Lower leg skin (tissue), 4 donors: ENCODE measurements at places on chromosomes 1 and 21.
A peak's percentile ranks its signal among the peaks of the same experiment; 100 is the strongest.

DNA sequence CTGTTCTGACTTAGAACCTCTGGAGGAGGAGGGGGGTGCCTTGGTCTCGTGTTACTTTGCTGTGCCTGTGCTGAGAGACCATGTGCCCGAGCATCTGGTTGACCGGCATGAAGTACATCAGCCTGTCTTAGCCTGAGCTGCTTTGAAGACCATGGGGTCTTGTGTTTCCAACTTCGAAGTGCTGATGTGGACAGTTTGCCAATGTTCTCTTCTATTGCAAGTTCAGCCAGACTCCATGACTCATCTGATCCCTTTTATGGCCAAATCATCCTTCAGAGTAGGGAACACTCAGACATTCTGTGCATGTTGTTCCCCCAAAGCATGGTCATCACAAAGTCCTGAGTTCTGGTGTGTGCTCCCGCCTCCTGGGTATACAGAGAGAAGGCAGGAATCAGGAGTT is 6.0 kb upstream of the PLA2G2C start:
- DNase-seq: no peak

- DNase-seq: no peak
Measured at GRCh38 chr1:162560303-162561036, 1.1 kb upstream of the UAP1 start.

- no peak for DNase-seq
Measured at GRCh38 chr1:208731981-208732821, 488.0 kb upstream of the PLXNA2 start.

GRCh38 chr1:98429965-98430443 is 231.5 kb upstream of the SNX7 start:
- DNase-seq: no peak

DNA sequence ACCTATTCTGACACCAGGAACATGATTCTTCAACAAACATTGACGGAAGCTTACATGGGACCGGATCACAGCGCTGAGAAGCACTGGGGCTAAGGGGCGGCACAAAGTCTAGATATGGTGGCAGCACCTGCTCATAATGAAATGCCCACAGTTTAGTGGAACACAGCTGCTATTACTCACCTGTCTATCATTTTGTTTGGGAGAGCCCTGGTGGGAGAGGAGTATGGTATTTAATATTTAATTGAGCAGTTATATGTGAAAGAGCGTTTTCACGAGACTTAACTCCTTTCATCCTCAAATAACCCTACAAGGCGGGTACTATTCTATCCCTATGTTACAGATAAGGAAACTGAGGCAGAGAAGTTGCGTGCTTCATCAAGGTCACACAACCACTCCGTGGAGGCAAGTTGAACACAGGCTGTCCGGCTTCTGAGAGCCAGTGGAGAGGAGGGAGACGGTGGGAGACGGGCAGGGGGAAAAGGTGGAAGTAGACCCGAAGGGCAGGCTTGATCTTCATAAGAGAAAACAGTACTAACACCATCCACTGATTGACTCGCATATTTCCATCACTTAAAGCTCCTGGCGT is 790 bp upstream of the TSNAX start:
- no peak for DNase-seq

- no peak for DNase-seq
Measured at GRCh38 chr1:239619190-239619589, 232.8 kb downstream of the CHRM3 start.

- no peak for DNase-seq
Measured at GRCh38 chr21:45638707-45639106, 4.8 kb upstream of the PCBP3 start.

DNA sequence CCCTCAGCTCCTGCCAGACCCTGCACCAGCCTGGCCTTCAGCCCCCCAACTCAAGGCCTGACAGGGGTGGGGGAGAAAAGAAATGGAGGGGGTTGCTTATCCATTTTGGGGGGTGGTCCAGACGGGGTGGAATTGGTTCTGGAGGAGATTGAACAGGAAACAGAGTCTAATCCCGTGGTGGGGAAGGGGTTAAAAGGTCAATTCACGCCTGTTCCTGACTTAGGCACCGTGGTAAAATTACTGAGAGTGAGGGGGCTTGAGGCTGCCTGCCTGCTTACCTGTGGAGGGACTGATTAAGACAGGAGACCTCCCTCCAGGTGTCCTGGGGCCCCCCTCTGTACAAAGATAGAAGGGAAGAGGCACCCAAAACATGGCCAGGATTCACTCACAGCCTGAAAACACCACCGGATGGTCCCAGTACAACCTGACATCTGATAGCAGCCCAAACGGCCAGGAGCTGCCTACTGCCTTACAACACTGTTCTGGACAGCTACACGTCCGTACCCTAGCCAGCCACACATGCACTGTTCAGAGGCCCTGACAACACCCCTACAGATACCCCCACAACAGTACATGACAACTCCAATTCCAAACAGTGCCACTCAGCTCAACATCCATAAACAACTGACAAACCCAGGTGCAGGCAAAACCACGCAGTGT is 31.8 kb downstream of the AHDC1 start:
- no peak for DNase-seq

DNA sequence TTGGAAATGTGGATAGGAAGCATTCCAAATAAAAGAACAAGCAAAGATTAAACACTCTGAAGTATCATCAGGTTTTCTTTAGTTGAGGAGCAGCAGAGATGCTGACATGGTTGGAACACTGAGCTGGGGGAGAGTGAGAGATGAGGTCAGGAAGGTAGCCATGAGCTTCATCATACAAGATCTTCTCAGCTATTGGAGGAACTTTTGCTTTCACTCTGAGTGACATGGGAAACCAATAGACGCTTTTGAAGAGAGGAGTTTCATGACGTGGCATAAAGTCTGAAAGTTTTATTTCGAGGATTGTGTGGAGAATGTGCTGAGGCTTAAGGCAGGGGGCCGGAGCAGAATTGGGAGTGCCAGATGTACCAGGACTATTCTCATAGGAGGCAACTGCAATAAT is 616.2 kb upstream of the CAMK1G start:
- DNase-seq: no peak

DNA sequence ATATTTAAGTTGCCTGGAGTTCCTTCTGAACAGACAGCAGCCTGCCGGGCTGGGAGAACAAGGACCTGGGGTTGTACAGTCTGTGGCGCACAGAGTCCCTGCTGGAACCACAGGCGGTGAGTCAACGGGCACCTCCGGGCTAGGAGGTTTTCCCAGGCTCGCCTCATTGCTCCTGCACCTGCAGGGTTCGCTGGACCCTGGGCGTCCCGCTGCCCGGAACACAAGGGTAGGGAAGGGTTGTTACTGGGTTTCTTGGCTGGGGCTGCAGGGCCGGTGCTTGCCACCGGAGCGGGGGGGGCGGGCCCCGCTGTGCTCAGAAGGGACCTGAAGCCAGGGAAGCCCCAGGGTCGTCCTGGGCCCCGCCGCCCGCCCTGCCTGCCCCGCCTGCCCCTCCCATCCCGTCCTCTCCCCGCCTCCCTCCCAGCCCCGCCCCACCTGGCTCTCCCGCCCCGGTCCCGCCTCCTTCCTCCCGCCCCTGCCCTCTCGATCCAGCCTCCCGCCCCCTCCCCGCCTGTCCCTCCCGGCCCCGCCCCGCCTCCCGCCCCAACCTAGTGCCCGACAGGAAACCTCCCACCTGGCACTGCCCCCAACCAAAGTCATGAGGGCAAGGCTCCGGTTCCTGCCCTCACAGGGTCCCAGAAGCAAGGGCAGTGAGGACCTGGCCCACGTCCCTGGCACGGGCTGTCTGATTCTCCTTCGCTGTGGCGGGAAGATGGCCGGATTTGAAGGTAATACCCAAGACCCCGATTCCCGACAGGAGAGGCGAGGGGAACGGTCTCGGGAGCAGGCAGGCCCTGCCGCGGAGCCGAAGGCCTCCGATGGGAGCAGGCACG is 6.8 kb downstream of the JMJD4 start:
- DNase-seq: peak; percentile 94

GRCh38 chr1:21607549-21608529 is 61.3 kb downstream of the RAP1GAP start:
- DNase-seq: peak; percentile 33

DNA sequence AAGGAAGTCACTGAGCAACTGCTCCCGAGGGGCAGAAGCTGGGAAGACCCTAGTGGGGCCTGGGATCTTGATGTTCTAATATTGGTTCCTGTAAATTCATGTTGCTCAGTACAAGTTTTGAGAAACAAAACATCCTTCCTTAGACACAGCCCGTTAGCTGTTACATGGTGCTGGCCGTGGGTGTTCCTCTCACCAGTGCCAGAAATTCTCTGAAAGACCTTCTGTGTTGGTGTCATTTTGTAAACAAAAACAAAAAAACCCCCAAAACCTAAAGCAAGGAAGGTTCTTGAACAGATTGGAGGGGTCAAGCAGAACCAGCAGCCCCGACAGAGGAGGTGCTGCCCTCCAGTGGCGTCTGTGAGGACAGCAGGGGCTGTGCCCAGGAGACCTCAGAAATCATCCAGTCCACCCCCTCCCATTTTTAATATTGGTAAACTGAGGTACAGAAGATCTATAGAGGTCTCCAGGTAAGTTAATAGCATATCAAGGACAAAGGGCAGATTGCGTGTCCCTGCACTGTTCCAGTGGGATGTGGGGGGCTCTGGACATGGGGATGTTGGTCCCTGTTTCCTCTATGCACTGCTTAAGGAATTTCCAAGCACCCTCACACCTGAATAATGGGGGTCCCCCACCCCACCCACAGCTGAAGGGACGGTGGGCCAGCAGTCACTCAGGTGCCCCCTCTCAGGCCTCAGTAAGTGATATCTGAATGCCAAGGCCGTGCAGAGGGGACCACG is 38.2 kb downstream of the SLC2A7 start:
- DNase-seq: no peak

GRCh38 chr1:10957133-10957532 is 55.3 kb upstream of the TARDBP start:
- no peak for DNase-seq

DNA sequence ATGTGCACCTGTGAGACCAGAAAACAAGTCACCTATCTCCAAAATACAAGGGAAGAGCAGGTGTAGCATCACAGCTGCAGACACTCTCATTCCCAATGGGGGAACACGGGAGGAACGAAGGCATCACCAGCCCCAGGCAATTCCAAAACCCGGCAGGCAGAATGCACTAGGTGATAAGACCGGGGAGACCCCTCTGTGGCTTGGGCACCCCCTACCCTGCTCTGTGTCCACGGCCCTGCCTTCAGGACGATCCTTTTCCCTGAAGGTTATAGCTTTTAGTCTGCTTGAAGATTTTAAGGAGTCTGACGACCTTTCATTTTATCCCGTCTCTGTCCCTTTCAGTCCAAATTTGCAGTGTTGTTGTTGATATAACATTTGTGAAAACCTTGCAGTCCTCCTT is 19.2 kb downstream of the TRPM2 start:
- no peak for DNase-seq

DNA sequence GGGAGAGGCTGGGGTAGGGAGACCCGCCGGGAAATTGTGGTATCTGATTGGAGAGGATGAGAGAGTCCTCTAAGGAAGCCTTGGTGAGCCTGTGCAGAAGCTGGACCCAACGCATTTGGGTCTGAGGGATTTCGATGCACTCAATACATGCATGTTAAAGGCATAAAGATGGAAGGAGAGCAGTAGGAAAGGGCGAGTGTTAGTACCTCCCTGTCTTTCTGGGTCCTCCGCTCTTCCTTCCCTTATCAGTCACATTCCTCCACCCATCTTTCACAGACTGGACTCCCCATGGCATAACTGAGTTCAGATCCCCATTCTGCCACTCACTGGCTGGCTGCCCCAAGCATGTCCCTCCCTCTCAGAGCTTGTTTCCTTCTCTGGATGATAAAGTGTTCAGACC is 7.3 kb downstream of the RGS16 start:
- no peak for DNase-seq

DNA sequence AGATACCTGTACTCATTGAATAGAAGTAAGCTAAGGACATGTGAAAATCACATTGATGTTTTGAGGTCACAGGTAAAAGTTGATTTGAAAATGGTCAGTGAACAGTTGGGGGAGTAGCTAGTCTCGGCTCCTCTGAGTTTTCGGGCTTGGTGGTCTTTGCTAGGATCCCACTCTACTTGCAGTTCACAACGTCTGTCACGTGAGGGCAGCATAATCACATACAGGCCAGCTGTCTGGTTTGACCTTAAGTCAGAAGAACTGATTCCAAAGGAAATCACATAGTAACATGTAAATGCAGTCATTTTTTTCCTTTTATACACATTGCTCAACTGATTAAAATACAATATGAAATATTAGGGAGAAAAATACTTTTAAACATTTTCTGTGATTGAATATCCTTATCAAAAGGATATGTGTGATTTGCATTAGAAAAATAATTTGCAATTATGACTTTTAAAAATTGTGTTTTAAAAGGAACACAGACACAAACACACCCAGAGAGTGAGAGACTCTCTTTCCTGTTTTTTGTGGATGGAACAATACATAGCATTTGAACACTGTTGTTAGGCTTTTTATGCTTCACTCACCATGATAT is 21.8 kb upstream of the PDC start:
- DNase-seq: peak; percentile 77

- DNase-seq: no peak
Measured at GRCh38 chr21:41687633-41688032, 79.2 kb downstream of the RIPK4 start.

DNA sequence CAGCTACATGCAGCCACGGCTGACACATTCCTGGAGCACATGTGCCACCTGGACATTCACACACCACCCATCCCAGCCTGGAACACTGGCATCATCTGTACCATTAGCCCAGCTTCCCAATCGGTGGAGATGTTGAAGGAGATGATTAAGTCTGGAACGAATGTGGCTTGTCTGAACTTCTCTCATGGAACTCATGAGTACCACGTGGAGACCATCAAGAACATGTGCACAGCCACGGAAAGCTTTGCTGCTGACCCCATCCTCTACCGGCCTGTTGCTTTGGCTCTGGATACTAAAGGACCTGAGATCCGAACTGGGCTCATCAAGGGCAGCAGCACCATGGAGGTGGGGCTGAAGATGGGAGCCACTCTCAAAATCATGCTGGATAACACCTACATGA is 25.0 kb upstream of the TRIM33 start:
- DNase-seq: no peak

GRCh38 chr1:9900142-9901043 is 9.7 kb downstream of the CTNNBIP1 start:
- peak; percentile 91 for DNase-seq

GRCh38 chr1:19811206-19811851 is 3.8 kb downstream of the RNF186 start:
- no peak for DNase-seq

DNA sequence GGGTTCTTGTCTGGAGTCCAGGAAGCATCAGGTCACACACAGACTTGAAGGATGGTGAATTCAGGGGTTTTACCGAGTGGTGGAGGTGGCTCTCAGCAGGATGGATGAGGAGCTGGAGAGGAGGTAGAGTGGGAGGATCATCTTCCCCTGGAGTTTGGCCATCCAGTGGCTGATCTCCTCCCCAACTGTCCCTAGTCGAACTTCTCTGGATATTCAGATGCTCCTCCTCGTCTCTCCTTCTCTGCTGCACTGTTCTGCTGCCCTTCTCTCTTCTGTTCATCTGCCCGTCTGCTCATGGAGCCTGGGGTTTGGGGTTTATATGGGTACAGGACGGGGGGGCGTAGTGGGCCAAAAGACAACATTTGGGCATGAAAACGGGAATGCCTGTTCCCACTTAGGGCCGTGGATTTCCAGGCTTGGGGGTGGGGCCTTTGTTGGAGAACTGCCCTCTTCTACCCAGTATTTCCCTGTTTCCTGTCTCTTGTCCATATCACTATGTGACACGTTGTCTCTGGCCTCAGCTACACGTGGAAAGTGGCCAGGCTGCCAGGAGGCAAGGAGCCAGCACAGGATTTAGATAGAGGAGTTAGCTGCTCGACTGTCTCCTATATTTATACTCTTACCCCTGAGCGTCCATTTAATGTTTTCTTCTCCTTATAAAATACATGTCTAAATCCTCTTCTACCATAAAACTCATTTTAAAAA is 76.7 kb downstream of the SIPA1L2 start:
- DNase-seq: no peak

GRCh38 chr1:230171356-230172015 is 104.4 kb downstream of the GALNT2 start:
- DNase-seq: peak; percentile 53
